HCT116 (cell line): ENCODE measurements at places on chromosomes 12 and 14. TPM values are rescaled to one million over a fixed set of nuclear protein-coding genes. Genes with fewer than 3 reads are reported as not detected.

Gene WNT5B
- total RNA-seq: 0.52 TPM

Gene TPH2
- total RNA-seq: not detected

Gene GRIN2B
- total RNA-seq: 14.2 TPM

Gene ACSS3
- 0.30 TPM for total RNA-seq

Gene KRT2
- not detected for total RNA-seq

Gene ACSM4
- not detected for total RNA-seq

DNA sequence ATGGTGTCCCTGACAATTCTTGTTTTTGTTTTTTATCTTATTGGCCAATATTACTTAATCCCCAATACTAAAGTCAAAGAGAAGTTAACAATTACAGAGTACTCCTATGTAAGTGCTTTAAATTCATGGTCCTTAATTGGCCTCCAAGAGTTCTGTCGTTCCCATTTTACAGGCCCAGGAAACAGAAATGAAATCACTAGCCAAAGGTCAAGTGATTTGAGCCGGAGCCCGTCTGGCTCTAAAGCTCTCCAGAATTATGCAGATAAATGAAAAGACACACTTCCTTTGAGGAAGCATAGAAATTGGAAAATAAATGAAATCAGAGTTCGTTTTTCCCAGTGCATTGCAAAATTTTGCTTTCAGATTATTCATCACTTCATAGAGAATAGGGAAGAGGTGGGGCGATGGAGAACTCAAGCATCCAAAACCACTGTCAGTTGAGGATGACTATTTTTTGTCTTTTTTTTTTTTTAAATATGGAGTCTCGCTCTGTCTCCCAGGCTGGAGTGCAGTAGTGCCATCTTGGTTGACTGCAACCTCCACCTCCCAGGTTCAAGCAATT, 78.5 kb downstream of the MAP1LC3B2 start:
- H3K27me3 ChIP-seq: no peaks in the 10 kb centered on the region
- H3K27ac ChIP-seq: no peak overlapping the region
- no peak for DNase-seq
- H3K36me3 ChIP-seq: no peaks in the 10 kb centered on the region

DNA sequence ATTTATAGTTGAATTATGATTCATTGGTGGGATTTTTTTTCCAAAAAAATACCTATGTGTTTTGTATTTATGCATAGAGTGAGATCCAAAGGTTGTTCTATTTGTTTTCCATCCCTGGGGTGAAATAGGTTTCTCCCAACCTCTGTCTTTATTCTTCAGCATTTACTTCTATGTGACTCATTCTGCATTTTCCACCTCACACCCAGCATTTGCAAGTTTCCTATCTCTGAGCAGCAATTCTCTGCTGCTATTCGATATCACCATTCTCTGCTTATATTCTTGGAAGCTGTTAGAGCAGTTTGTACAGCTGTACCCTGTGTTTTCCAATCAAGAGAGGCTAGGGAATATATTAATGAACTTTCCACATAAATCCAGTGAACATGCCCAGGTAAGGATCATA, 538.9 kb downstream of the SNAPC1 start:
- DNase-seq: no peak
- H3K4me3 ChIP-seq: no peak overlapping the region
- no peak overlapping the region for H3K27ac ChIP-seq
- no peaks in the 10 kb centered on the region for H3K36me3 ChIP-seq
- H3K4me1 ChIP-seq: no peaks in the 10 kb centered on the region

GRCh38 chr14:70780396-70781075, 28.8 kb downstream of the MAP3K9 start:
- H3K27ac ChIP-seq: no peak overlapping the region
- peaks cover 16% of the 10 kb centered on the region for H3K4me1 ChIP-seq
- no peaks in the 10 kb centered on the region for H3K27me3 ChIP-seq
- no peak overlapping the region for H3K4me3 ChIP-seq
- H3K36me3 ChIP-seq: 0 out of 2 replicates have a peak, but pooled peaks cover 1% of the 10 kb centered on the region
- DNase-seq: no peak

- no peak overlapping the region for H3K4me3 ChIP-seq
- no peaks in the 10 kb centered on the region for H3K27me3 ChIP-seq
- H3K27ac ChIP-seq: no peak overlapping the region
- H3K36me3 ChIP-seq: no peaks in the 10 kb centered on the region
- no peaks in the 10 kb centered on the region for H3K4me1 ChIP-seq
- no peak for DNase-seq
Observed at GRCh38 chr12:5996459-5996858, 51.4 kb upstream of the ANO2 start.

- H3K4me3 ChIP-seq: no peak overlapping the region
- H3K36me3 ChIP-seq: no peaks in the 10 kb centered on the region
Observed at GRCh38 chr12:7756993-7757392, 8.0 kb upstream of the NANOGNB start.

GRCh38 chr14:21267431-21267845, 1.8 kb downstream of the HNRNPC start:
- H3K4me1 ChIP-seq: peaks cover 14% of the 10 kb centered on the region
- peak overlapping the region; percentile 98 for H3K4me3 ChIP-seq
- H3K27me3 ChIP-seq: no peaks in the 10 kb centered on the region
- no peak for DNase-seq
- H3K27ac ChIP-seq: no peak overlapping the region
- peaks cover 46% of the 10 kb centered on the region for H3K36me3 ChIP-seq

DNA sequence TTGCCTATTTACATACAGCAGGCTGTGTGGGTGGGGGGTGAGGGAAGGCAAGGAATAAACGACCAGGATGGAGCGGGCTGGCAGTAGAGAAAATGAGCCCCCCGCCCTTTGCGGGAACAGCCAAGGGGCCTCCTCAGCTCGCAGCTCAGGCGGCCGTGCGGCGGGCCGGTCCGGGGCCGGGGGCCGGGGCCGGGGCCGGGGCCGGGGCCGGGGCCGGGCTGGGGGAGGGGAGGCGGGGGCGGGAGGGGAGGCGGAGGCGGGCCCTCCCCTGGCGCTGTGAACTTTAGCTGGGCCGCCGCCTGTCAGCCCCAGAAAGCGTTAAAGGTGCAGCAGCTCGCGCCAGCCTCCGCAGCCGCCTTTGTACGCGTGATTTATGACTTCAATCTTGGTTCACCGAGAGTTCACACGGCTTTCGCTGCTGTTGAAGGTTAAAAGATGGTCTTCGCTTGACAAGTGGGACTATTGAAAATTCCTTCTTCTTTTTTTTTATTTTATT, 28.8 kb downstream of the HOXC4 start:
- H3K27ac ChIP-seq: no peak overlapping the region
- H3K4me3 ChIP-seq: no peak overlapping the region
- H3K4me1 ChIP-seq: no peaks in the 10 kb centered on the region
- H3K27me3 ChIP-seq: no peaks in the 10 kb centered on the region
- no peaks in the 10 kb centered on the region for H3K36me3 ChIP-seq

GRCh38 chr14:101562659-101563351, 1.5 kb downstream of the DIO3 start:
- no peak for DNase-seq
- H3K27me3 ChIP-seq: 0 out of 2 replicates have a peak, but pooled peaks cover 5% of the 10 kb centered on the region
- H3K4me3 ChIP-seq: no peak overlapping the region
- no peak overlapping the region for H3K27ac ChIP-seq

DNA sequence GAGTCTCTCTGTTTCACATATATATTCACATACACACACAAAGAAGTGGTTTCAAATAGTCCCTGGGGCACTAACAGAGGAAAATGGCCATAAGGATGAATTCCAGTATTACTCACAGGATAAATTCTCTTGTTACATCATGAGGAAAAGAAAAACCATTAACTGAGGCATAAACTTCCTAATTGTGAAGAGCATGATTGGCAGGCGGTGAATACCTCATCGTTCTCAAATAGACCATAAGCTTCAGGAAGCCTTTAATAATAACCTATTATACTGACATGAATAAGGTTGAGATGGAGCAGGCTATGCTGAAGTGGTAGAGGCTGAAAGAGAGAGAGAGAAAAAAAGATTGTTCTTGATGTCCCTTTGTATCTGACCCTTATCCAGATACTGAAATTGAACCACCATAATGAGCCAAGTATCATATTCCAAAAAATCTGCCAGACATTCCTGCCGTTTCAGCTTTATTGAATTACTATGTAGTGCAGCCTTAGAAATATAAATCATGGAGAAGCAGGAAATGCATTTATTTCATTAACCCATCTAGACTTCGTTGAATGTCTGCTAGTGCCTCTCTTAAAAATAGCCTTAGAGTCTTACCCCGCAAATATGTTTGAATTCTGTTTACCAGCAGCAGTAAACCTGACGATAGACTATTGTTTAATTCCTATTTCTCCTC, 86.8 kb downstream of the NUAK1 start:
- no peak overlapping the region for H3K4me3 ChIP-seq
- no peaks in the 10 kb centered on the region for H3K4me1 ChIP-seq
- no peaks in the 10 kb centered on the region for H3K36me3 ChIP-seq
- H3K27ac ChIP-seq: no peak overlapping the region
- DNase-seq: no peak
- peaks cover 35% of the 10 kb centered on the region for H3K27me3 ChIP-seq

DNA sequence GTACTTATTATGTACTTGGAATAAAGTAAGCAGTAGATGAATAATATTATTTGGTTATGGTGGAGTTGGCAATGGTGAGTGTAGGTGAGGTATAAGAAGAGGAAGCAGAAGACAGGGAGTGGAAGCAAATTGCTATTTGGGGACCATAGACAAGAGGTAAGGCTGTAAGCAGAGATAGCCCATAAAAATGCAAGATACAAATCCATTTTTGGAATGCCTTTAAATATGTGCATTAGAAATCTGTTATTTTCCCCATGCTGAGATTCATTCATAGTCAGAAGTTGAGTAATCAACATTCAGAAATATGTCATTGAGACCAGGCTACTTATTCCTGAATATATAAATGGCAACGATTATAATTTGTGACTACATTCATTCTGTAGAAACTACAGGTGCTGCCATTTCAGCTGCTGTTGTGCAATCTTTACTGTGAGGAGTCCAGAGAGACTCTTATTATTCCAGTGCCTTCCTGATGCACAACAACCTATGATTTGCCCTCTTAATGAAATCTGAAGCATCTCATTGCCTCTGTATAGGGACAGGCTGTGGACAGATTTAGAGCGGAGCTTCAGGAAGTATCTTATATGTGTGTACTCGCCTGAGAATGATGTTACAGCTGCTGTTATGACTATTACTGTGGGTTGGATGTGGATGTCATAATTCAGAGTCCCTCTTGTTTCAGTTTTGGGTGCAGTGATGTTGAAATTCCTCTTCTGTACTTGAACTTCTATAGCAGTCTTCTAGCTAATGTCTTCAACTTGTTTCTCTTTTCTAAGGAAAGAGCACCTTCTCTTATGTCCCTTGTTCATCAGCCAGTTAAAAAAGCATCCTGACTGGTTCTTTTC, 173.8 kb downstream of the NAV3 start:
- H3K4me3 ChIP-seq: no peak overlapping the region
- H3K36me3 ChIP-seq: no peaks in the 10 kb centered on the region
- H3K27ac ChIP-seq: no peak overlapping the region

DNA sequence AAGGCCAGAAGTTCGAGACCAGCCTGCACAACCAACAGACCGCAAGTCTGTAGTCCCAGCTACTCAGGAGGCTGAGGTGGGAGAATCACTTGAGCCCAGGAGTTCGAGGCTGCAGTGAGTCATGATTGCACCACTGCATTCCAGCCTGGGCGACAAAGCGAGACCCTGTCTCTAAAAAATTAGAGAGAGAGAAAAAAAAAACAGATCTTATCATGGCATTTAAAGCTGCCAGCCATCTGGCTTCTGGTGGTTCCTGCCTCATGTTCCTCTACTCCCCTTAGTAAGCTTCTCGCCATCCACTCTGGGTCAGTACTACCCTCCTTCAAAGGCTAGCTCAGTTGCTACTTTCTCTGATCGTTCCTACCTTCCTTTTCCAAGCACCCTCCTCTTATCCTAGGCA, 16.1 kb downstream of the CLSTN3 start:
- H3K4me3 ChIP-seq: no peak overlapping the region
- DNase-seq: no peak
- H3K27me3 ChIP-seq: no peaks in the 10 kb centered on the region

GRCh38 chr14:76293923-76294322, 82.0 kb upstream of the ESRRB start:
- no peak for DNase-seq
- no peak overlapping the region for H3K27ac ChIP-seq
- H3K36me3 ChIP-seq: no peaks in the 10 kb centered on the region
- no peak overlapping the region for H3K4me3 ChIP-seq
- H3K27me3 ChIP-seq: no peaks in the 10 kb centered on the region
- H3K4me1 ChIP-seq: no peaks in the 10 kb centered on the region

GRCh38 chr14:54650331-54650958, 83.5 kb downstream of the SAMD4A start:
- no peaks in the 10 kb centered on the region for H3K27me3 ChIP-seq
- DNase-seq: no peak
- peaks cover 52% of the 10 kb centered on the region for H3K4me1 ChIP-seq
- no peak overlapping the region for H3K4me3 ChIP-seq

GRCh38 chr14:76682367-76682766, 78.9 kb upstream of the VASH1 start:
- no peak overlapping the region for H3K4me3 ChIP-seq
- H3K27ac ChIP-seq: no peak overlapping the region
- DNase-seq: no peak
- H3K4me1 ChIP-seq: no peaks in the 10 kb centered on the region

- H3K4me1 ChIP-seq: peaks cover 12% of the 10 kb centered on the region
- H3K4me3 ChIP-seq: peak overlapping the region; percentile 75
- H3K27me3 ChIP-seq: no peaks in the 10 kb centered on the region
- no peak overlapping the region for H3K27ac ChIP-seq
Observed at GRCh38 chr14:60093606-60094005, 1.9 kb downstream of the PCNX4 start.

DNA sequence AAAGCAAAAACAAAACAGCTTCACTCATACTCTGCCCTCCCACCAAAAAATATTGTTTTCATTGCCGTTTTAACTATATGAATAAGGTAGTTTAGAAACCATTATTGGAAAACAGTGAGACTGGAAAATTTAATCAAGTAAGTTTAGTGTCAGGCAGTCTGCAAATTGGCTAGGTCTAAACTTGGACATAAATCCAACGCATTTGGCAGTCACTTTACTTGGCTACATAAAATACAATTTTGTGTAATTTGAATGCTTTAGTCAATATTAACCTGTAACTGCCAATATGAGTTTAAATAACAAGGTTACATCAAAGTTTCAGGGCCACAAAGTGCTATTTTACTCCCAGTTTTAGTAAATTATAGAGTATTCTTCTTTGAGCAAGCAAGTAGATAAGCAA, 202.3 kb upstream of the SLC38A2 start:
- DNase-seq: no peak
- H3K4me3 ChIP-seq: no peak overlapping the region
- H3K27me3 ChIP-seq: no peaks in the 10 kb centered on the region
- no peaks in the 10 kb centered on the region for H3K4me1 ChIP-seq
